ENCODE measurements at places on chromosomes 5 and 9. TPM values are rescaled to one million over a fixed set of nuclear protein-coding genes. Genes with fewer than 3 reads are reported as not detected.

DNA sequence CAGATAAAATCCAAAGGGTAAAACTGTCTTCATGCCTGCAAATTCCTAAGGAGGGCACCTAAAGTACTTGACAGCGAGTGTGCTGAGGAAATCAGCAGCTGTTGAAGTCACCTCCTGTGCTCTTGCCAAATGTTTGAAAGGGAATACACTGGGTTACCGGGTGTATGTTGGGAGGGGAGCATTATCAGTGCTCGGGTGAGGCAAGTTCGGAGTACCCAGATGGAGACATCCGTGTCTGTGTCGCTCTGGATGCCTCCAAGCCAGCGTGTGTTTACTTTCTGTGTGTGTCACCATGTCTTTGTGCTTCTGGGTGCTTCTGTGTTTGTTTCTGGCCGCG is 727 bp upstream of the ADRB2 start:
- no peak for DNase-seq

Gene SLC36A3
- polyA plus RNA-seq = not detected

Gene LAMC3
- 11.2 TPM for polyA plus RNA-seq

- DNase-seq = no peak
Observed at GRCh38 chr9:13915591-13916301, 398.2 kb downstream of the NFIB start.

Gene NEURL1B
- polyA plus RNA-seq = 40.1 TPM

DNA sequence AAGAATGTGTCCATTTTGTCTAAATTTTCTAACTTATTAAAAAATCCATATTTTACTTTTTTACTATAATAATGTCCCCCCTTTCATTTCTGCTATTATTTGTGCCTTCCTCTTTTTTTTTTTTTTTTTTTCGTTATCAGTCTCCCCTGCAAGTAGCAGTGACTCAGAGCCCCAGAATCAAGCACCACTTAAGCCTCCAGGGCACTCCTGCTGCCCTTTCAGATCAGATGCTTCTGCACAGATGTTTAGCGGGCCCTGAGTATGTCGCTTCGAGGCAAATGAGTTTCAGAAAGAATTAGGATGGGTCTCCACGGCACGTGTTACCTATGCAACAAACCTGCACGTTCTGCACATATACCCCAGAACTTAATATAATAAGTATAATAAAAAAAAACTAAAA is 11.7 kb downstream of the MED7 start:
- no peak for DNase-seq

Measured in brain (organoid and tissue), 16 donors.